Fibroblast of skin of left biceps (primary cell): ENCODE measurements at places on chromosomes 11 and 22.

GRCh38 chr22:32695451-32695891 lies 106.0 kb upstream of the TIMP3 start:
- no peak for DNase-seq

- peak; percentile 93 for DNase-seq
Observed at GRCh38 chr22:45804986-45805325, 133.3 kb downstream of the ATXN10 start.

- DNase-seq: peak; percentile 96
Observed at GRCh38 chr11:125111343-125112207, at the start of gene TMEM218. Gene TMEM218 (minus strand): TSS chr11:125111626. CDS start chr11:125102241, 9,385 bp downstream.

DNA sequence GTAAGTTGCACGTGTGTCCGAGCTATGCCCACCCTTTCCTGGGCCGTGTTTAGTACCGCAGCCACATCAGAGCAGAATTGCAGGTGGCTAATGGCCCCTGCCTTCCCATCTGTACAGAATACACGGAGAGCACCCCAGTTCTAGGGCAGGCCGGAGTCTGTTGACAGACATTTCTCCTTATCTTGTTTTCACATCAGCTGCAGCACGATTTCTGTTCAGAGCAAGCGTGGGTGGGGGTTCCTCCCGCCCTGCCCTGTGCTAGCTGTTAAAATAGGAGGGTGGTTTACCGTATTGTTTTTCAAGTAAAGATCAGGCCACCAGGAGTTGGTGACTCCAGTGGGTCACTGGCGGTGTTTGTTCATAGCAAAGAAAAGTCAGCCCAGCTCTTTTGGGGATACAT lies 41.1 kb downstream of the UBASH3B start:
- no peak for DNase-seq
